ENCODE measurements at places on chromosomes 1 and 21.

DNA sequence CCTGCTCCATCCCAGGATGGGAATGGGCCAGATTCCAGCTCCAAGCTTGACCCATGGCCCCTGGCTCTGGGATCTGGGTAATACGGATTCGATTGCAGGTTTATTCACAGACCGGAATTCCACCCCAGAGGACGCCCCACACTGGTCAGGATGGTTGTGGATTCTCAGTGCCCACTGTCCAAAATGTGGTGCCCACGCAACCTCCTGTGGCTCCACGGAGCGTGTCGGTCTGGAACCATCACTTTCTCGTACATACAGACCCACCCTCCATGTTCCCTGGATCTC is 31.6 kb downstream of the KRTAP10-1 start:
- DNase-seq, result no peak

DNA sequence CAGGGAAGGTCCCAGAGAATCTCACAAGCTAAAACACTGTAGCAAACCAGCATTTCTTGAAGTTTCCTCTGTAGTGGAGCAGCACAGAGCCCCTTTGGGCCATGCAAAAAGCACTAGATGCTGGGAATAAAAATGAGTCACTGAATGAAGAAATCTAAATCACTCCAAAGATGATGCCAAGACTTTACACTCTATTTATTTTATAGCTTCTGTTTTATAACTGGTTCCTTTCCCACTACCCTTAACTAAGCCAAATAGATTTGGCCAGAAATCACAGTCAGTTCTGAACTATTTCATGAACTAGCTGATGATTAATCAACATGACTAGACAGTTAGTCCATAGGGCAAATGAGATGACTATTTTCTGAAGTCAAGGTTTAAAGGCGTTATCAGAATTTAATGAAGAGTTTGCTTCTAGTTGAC is 89.5 kb downstream of the SCMH1 start:
- no peak for DNase-seq

DNA sequence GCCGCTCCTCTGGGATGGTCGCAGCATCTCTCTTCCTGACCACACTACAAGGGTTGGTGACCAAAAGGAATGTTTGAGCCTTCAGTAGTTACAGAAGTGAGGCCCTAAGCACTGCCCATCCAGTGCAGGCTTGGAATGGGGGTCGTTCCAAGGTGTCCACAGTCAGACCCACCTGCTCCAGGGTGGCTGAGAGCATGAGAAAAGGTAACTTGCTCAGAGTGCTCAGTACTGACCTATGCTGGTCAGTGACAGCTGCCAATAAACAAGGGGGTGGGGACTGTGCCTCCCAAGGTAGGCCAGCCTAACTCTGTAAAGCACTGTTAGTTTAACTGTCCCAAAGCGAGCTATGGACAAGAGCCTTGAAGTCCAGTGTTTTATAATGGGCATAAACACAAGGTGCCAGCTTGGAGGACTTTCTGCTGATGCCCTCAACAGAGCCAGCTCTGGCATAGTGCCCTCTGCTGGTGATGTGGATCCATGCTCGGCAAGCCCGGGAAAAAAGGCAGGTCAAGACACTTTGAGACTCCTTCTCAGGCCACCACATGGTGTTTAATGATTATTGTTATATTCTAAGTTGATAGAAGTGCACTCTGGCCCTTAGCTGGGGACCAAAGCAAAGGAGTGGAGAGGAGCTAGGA is 78.1 kb upstream of the DNAH14 start:
- peak; percentile 32 for DNase-seq

DNA sequence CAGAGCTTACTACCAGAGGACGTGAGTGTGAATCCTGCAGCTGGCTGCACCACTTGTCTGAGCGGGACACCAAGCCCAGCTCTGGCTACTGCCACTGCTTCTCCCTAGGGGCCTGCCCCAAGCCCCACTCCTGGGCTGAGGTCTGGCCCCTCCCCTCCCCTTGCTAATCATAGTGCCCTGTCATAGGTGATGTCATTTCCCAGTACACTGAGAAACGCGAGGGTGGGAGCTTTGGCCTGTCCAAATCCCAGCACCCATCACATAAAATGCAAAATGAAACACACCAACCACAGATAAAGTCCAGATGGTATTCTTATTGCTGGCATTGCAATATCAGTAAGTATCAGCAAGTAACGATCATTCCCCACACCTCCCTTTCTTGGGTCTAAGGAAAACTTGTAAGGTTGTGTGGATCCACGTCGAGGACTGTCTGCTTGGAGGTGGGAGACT is 77.7 kb downstream of the TOMM20 start:
- DNase-seq, result no peak

- DNase-seq, result no peak
These were observed 10.2 kb downstream of the MFN2 start for GRCh38 chr1:11990303-11991032.

DNA sequence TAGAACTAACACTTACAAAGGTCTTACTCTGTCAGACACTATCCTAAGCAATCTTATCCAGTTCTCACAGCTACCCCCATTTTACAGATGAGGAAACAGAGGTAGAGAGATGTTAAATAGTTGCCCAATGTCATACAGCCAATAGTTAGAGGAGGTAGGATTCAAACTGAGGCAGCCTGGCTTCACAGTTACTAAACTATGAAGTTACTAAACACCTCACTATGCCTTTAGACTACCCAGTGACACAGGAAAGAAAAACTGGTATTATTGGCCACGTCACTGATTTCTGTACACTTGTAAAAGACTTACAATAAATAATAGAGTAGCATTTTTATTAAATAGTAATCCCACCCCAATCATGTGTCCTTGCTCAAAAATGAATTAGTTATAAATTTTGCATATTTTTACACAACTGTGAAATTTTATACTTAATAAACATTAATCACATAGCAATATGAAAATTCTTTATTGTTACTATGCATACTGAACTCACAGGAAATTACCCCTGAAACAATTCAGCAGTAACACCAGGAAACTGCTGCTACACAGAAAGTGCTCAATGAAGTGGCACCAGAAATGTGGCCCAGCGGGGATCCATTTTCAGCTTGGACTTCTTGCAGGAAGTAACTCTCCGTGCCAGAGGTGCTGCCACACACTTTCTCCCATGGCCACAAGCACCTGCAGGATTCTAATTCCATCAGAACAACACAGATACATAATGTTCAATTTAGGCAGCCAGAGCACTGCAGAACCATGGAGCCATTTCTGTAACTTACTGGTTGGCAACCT is 69.4 kb downstream of the VAV3 start:
- DNase-seq, result no peak

DNA sequence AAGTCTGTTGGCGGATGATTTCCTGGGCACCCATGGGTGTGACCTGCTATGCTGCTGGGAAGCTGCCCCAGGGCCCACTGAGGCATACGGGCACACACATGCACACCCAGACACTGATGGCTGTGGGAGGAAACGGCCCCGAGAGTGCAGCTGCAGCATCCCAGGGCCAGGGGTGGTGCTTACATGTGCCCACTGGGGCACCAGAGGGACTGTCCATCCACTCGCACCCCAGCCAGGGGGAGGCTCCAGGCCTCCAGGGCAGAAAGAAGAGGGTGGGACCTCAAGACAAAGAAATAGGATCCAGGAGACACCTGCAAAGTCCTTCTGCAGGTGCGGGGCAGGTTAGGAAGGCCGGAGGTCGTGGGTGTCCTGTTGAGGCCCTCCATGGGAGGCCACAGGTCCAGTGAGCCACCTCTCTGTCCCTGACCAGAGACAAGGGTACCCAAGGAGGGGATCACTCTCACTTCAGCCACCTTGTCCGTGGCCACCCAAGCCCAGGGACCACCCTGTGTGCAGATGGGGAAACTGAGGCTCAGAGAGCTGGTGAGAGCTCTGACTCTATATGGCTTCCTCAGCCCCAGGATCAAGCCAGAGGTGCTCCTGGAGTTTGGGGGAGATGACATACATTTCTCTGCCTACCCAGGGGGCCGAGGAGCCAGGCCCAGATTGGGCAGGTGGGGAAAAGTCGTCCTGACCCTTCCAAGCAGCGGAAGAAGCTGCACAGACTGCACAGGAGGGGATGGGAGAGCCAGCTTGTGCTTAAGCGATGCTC is 57.1 kb downstream of the WNT9A start:
- DNase-seq, result no peak

DNA sequence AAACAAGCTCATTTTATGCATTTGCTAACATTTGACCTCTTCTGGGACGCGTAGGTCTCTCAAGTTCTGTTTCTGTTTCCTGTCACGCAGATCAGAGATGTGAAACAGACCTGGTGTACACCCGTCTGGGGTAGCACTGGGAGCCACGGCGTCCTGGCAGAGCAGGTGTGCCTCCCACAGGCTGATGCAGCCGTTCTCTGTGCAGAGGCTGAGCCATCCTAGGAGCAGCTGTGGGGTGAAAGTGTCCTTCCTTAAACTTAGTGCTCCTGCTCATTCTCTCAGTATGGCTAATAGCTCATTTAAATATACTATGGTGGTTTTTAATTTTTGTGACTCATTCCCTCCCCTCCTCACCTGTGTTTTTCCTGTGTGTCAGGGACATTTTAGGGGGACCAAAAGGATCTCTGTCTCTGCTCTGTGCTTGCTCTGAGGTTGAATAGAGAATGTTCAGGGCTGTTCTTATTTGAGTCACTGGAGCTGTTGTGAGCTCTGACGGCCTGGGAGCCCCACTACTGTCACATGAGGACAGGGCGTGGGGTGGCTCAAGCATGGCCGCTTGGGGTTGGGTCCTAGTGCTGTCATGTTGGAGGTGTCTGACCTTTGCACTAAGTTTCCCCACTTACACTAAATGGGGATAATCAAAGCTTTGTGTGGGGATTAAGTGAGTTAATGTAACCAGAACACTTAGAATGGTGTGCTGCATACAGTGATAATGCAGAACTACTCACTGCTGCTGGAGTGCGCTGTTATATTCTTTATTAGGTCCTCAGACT is 43.0 kb downstream of the GALNT2 start:
- DNase-seq, result peak; percentile 27

- no peak for DNase-seq
These were observed 374.7 kb downstream of the NPHP4 start for GRCh38 chr1:5617546-5617945.

- no peak for DNase-seq
These were observed 5.6 kb downstream of the MAP3K21 start for GRCh38 chr1:233333086-233333485.

GRCh38 chr1:80645621-80646020 is 1155.1 kb upstream of the ADGRL2 start:
- no peak for DNase-seq

GRCh38 chr1:29032841-29033240 is 90.9 kb downstream of the TMEM200B start:
- no peak for DNase-seq

- DNase-seq, result no peak
These were observed 12.6 kb upstream of the HMCN1 start for GRCh38 chr1:185721553-185721952.

- no peak for DNase-seq
These were observed 6.5 kb downstream of the C1orf35 start for GRCh38 chr1:228096416-228097332.

GRCh38 chr1:243325305-243325890 is 69.6 kb downstream of the SDCCAG8 start:
- DNase-seq, result peak; percentile 36

GRCh38 chr1:204426035-204426436 is 14.4 kb upstream of the PPP1R15B start:
- no peak for DNase-seq

- DNase-seq, result no peak
These were observed 17.8 kb downstream of the OR2B11 start for GRCh38 chr1:247440001-247440620.

GRCh38 chr1:62882201-62883104 is 98.5 kb downstream of the ATG4C start:
- no peak for DNase-seq

- DNase-seq, result no peak
These were observed 9.7 kb upstream of the UMODL1 start for GRCh38 chr21:42061195-42061985.

DNA sequence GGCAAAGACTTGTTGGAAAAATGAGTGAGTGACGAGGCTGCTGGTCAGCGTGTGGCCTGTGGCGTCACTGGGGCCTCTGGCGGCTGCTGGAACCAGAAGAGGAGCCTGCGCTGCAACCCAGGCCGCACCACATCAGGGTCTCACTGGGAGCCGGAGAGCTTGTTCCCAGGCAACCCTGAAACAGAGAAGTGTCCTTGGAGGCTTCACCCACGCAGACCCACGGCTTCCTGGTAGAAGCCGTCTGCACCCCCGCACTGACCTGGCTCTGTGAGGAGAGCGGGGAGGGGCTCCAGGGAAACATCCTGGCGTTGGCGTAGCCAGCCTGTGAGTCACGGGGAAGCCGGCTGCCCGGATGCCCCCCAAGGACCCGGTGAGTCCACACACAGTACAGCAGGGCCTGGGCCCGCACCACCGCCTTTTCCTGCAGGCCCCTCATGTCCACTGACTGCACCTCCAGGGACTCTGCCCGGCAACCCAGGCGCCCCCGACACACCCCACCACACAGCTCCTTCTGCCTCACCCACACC is 57.4 kb downstream of the COL6A1 start:
- no peak for DNase-seq

GRCh38 chr1:186829686-186830587 is 1.2 kb downstream of the PLA2G4A start:
- DNase-seq, result no peak

DNA sequence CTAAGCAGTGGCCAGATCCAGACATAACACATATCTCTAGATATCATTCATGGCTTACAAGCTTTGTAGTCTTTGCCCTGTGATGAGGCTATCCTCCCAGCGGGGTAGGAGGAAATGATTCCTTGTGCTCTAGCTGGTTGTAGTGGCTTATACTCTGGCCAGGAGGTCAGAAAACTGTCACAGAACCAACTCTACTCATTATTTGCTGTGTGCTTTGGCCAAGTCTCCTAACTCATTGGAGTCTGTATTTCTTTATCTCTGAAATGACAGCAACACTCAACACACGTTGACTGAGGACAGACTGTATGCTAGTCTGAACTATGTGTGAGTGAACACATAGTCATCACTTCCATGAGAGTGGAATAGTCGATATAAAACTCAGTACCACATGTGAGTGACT is 116.7 kb upstream of the F3 start:
- DNase-seq, result no peak
